Stimulated activated CD8-positive, alpha-beta memory T cell treated with anti-CD3 and anti-CD28 coated beads, Interleukin-4, amount 100 ng/mL, for 48 hours (primary cell): ENCODE measurements at places on chromosomes 3 and 15.
A peak's percentile ranks its signal among the peaks of the same experiment; 100 is the strongest.

DNA sequence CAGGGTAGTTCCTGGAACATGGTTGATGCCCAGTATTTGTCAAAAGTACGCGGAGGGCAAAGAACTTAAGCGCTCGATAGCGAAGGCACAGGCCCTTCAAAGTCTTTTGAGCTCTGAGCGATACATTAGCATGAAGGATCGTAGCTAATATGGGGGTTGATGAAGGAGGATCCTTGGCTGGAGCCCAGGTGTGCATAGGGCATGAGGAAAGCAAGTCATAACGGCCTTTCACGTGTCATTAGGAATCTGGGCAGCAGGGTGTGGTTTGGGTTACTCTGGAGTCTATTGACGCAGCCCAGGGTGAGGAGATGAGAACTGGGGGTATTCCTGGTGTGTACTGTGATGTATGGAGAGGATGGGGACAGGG lies 31.7 kb downstream of the SPINK8 start:
- DNase-seq: peak; percentile 46

DNA sequence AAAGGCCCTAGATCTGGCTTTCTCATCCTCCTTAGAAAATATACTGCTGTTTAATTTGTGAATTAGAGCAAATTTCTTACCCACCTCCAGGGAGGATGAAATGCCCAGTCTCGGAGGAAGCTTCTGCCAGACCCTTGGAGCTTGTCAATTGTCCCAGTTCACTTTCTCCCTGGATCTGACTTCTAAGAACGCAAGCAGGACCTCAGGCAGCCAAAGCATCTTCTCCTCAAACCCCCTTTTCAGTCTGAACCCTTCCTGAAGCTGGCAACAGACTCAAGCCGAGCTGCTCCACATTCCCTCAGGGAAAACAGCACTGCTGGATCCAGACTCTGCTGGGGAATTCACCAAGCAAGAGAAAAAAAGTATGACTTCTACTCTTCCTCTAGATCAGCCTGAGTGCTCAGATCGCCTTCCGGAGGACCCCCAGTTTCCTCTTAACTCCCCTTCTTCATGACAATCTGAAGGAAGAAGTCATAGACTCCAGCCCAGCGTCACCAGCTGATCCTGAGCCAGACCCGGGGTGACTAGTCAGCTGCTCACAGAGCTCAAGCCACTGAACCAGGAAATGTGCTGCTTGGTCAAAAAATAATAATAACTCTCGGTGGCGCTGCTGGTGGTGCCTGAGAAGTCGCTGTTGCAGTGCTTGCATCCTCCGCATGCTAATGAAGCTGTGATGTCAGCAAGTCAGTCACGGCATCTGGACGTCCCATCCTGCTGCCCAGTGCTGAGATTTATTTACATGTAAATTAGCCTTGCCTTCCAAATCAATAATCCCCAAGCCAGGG lies at the start of gene PRICKLE2:
Gene PRICKLE2, minus strand, starts transcription at position 641 of the 785 bp plus-strand sequence. CDS start 26,539 bp downstream, outside the sequence.
- DNase-seq: no peak

- DNase-seq: no peak
These were observed 66.6 kb upstream of the TBC1D5 start for GRCh38 chr3:17808994-17809393.

DNA sequence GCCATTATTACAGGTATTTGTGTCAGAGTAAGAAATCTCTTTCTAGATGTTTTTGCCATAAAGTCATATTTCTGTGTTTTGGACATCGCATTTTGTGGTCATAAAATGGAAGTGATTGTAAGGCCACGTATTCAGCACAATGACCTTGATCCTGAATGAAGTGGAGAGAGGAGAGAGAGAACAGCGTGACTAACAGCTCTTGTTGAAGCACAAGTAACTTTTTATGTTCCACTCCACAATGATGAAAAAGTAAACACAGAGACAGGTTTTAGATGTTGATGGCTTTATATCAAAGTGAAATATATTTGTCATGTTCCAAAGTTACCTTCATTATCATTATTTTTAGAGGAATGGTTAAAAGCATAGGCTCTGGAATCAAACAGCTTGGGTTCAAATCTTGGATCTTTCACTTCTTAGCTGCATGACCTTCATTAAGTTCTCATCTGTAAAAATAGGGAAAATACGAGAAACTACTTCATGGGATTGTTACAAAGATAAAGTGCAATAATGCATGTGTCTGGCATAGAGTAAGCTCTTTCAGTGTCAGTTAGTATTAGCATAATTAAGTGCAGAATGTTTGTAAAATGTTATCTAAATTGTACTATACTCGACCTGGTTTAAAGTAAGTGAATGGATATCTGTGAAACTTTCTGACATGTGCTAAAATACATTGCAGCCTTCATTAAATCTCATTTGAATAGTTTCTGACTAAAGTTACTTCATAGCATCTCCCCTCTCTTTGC lies 341.5 kb upstream of the DNAJC19 start:
- no peak for DNase-seq

DNA sequence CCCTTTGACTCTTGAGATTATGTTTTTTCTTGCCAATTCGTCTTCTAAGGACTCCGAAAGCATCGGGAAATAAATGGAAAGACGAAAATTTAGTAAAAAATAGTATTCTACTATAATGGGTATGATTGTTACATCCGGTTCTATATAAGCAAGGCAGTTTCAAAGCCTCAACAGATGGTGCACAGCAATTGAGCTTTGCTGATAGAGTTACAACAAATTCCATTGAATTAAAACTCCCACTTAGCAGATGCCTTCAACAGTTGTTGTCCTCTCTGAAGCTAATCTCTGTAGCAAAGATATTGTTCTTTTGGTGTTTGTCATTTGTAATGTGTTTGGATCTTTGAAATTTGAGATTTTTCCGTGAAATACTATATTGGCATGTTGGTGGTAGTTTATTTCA lies 16.1 kb upstream of the GHSR start:
- DNase-seq: no peak
